ENCODE measurements at places on chromosomes 11 and 22. TPM values are rescaled to one million over a fixed set of nuclear protein-coding genes. Genes with fewer than 3 reads are reported as not detected.

The ANGPTL5 gene
- total RNA-seq: not detected

The RIC3 gene
- not detected for total RNA-seq

The PYGM gene
- not detected for total RNA-seq

- no peak for DNase-seq
Measured at GRCh38 chr11:19237813-19238212, 2.9 kb downstream of the E2F8 start.

DNA sequence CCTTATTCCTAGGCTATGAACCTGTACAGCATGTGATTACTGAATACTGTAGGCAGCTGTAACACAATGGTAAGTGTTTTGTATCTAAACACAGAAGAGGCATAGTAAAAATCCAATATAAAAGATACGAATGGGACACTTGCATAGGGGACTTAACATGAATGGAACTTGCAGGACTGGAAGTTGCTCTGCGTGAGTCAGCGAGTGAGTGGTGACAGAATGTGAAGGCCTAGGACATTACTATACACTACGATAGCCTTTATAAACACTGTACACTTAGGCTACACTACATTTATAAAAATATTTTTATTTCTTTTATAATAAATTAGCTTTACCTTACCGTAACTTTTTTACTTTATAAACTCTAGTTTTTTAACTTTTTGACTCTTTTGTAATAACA is 81.1 kb downstream of the PGR start:
- no peak for DNase-seq
